ENCODE measurements at places on chromosomes 1 and 21.

DNA sequence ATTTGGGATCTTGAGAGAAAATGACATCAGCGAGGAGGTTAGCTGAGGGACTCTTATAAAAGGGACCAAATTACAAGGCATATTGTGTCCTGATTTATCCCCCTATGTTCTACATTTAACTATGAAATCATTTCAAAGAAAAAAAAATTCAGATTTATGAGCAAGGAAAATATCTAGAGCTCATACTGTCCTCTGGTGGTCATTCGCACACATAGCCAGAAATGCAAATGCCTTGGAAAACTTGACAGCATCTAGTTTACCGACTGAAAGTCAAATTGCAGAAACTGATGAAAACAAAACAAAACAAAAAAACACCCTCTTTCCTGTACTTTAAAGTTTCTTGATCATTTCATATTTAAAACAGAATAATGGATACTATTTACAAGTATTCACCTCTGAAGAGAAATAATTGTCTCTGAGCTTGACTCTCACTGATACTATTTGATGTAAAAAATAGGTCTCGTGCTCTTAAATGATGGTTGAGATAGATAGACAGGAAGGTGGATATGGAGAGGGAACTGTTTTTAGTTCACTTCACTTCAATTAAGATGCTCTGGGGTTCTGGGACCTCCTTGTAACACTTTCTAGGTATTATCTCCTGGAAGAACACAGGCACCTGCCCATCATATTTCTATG lies 253.8 kb downstream of the PCP4 start:
- no peak for DNase-seq

GRCh38 chr1:89971600-89971999 lies 23.3 kb upstream of the ZNF326 start:
- no peak for DNase-seq

GRCh38 chr1:3423245-3423829 lies 31.1 kb upstream of the ARHGEF16 start:
- DNase-seq = no peak

- DNase-seq = no peak
Observed at GRCh38 chr21:14547834-14548513, 1.9 kb upstream of the SAMSN1 start.

DNA sequence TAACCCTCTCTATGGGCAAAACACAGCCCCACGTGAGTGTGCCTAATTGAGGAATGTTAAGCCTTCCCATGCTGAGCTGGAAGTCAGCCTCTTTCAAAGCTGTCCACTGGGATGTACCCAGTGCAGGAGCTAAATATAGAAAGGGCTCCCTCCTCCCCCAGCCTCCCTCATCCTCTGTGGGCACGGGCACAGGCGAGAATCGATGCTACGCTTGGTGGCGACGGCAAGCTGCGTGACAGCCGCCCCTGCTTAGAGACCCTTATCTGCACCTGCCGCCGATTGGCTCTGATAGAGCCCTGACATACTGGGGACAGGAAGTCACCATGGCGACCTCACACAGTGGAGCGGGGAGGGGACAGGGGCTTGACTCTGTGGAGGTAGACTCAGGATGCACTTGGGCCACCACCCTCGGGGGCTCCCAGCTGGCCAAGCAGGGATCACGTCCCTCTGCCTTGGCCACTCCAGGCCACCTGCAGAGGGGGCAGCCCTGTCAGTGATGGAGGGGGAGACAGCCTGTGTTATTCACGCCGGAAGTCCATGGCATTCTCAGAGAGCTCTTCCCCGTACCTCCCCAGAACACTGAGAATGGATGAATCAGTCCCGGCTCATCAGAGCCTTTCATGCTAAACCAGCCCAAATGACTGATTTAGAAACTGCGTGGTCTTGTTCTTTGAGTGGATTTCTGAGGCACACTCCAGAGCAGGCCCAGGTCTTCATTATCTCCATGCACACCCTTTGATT lies 84.8 kb downstream of the KCND3 start:
- no peak for DNase-seq

GRCh38 chr1:246164764-246165163 lies 342.3 kb downstream of the SMYD3 start:
- no peak for DNase-seq

DNA sequence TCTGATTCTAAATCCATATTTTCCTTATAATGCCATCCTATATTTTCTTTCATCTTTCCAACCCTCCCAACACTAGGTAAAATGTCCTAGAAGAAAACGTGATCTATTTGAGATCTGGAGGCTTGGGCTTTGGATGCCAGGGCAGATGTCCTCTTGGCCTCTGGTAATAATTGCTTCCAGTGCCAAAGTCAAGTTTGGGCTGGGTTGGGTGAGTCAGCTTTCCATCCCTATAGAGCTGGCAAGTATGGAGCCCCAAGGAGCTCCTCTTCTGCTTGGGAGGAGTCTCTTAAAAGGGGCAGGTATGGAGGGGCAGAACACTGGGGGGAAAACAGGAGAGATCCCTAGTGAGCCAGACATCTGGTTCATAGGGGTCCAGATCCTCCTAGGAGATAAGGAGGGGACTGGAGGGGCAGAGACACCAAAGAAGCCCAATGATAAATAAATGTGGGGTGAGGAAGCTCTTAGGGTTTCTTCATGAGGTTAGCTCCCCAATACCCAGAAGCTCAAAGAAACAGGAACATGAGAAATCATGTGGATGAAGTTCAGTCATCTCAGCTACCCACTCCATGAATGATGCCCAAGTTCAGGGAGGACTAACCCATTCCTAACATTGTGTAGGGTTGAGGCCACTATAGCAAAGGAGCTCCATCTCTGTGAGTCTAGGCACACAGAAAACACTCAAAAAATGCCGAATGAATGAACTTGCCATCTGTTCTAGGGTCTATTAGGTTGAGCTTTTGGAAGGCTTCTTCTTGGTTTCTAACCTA lies 3.5 kb downstream of the C1orf116 start:
- no peak for DNase-seq

DNA sequence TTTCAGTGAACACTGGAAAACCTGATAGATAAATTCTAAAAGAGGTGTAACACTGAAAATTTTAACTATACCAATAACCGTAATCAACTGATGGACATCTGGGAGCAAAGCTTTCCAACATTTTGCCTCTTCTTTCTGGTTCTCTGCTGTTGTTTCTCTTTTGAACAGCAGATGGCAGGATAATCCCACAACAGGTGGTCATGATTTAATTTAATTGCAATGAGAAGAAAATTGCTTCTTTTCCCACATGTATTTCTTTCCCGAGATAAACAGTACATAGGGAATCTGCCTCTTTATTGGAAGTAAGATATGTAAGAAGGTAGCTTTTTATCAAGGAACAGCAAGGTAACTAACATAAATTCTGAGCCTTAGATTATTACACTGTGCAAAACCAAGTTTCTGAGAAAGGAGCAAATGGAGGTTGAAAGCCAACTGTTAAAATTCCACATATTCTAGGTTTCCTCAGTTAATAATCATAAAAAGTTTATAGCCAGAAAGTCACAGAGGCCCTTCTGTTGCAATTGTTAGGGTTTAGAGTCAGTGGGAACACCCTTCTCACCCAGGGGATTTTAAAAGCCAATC lies 72.9 kb downstream of the RPS6KA1 start:
- peak; percentile 64 for DNase-seq

- DNase-seq = no peak
Observed at GRCh38 chr21:32102426-32102825, 176.4 kb downstream of the MIS18A start.

GRCh38 chr1:116571215-116571919 lies 541 bp upstream of the CD58 start:
- DNase-seq = no peak

DNA sequence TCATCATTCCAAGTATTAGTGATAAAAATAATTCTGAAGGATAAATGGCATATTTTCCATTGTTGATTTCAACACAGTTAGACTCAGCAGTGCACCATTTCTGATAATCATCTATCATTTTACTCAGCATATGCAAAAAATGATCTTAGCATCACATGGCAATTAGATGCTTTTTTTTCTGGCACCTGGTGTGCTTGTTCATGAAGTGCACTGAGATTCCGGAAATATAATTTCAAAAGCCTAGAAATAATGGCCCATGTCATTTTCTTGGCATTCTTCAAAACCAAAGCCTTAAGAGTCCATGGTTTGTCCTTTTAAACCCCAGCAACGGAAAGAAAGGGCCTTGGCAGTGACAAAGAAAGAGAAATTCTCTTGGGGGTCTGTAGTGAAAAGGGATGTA lies 278.8 kb downstream of the KIF26B start:
- DNase-seq = no peak

DNA sequence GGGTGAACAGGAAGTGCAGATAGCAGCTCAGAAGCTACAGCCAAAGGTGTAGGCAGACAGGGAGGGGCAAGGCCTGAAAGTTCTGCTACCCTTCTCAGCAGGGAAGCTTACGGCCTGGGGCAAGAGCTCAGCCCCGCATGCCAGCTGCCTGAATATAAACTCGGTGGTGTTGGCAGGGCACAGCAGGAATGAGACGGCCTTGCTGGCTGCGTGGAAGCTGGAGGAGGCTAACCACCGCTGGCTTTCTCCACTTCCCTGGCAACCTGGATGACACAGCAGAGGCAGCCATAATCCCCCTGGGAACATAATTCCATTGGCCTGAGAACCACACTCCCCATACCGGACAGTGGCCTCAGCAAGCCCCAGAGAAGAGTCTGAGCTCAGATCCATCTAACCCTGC lies 81.9 kb upstream of the PRRC2C start:
- no peak for DNase-seq

- DNase-seq = no peak
Observed at GRCh38 chr1:119758584-119758983, 10.1 kb downstream of the HMGCS2 start.

GRCh38 chr1:172776071-172776470 lies 117.2 kb downstream of the FASLG start:
- no peak for DNase-seq

DNA sequence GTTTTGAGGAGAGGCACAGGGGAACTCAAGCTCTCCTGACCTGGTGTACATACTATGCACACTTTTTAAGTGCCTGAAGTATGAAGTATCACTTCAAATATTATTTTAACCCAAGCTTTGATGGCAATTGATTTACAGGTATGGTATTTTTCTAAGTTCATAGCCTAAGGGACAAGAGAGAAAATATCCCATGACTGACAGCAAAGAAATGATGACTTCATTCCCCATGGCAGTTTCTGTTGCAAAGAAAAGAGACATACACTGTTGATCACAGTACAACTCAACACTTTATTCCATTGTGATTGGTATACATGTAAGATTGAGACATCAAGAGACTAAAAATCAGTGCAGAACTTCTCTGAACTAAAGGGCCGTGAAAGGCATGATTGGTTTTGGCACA lies 41.8 kb upstream of the BCL10 start:
- no peak for DNase-seq

DNA sequence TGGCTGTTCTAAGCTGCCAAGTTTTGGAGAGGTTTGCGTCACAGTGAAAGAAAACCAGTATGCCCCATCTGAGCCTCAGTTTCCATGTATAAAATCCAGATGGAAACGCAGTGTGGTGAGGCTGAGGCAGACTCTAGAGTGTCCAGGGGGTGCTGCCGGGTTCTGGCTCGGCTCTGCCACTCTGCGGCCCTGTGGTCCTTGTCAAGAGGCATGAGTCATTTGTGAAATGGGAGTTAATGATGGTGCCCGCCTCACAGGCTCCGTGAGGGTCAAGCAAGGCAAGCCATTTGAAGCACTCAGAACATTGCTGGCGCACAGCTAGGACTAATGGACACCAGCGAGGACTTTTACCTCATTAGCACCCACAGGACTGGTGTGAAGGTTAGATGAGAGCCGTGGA lies 214.3 kb downstream of the PTPRU start:
- DNase-seq = no peak

DNA sequence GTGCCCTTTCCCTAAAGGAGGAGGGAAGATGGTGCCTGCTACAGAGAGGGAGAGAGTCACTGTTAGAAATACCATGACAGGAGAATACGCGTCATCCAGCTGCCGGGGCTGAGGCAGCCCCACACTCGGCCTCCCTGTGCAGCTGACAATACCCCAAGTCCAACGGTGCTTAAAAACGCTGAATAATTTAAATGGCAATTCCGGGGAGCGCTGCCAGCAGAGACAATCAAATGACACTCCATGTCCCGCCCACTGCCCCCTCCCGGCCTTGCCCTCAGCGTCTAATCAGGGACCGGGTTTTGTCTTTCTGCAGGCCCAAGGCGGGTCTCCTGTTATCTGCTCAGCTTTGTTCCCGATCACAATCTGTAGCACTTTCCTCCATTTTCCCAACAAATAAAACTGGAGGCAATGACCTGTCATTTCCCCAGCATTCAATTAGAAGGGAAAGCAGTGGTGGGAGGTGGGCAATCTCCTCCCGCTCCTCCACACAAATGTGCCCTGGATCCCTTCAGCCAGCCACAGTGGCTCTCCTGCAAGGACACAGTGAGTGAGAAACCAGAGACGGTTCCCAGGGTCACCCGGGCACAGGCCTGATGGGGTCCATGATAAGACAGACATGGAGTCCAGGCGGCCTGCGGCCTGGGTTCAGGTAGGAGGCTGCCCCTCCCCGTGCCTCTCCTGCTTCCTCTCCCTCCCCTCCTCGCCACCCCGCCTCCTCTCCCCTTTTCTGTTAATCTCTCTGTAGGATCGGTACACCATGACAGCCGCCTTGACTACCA lies 42.7 kb upstream of the AJAP1 start:
- DNase-seq = no peak

GRCh38 chr1:153941826-153942725 lies 4.4 kb downstream of the DENND4B start:
- DNase-seq = no peak

DNA sequence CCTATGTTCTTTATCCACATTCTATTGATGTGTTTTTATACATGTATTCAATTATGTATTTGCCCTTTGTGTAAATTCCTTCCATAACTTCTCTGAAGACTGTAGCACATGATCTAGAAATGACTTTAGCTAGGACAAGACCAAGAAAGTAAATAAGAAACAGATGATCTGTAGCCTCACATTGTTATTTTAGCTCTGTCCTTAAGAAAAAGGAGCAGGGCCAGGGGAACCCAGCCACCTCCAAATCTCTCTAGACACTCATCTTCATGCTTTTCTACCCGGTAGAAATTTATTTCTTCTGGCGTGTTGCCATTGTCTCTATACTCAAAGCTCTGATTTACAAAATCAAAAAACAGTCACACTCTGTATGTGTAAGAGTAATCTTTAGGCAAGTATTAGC lies 27.1 kb downstream of the CDC7 start:
- DNase-seq = no peak

GRCh38 chr1:15952317-15953258 lies 23.3 kb downstream of the ZBTB17 start:
- DNase-seq = no peak

- peak; percentile 24 for DNase-seq
Observed at GRCh38 chr1:43530483-43531106, at the start of gene PTPRF. Gene PTPRF (plus strand): TSS chr1:43530883. CDS start chr1:43545076, 14,193 bp downstream.

DNA sequence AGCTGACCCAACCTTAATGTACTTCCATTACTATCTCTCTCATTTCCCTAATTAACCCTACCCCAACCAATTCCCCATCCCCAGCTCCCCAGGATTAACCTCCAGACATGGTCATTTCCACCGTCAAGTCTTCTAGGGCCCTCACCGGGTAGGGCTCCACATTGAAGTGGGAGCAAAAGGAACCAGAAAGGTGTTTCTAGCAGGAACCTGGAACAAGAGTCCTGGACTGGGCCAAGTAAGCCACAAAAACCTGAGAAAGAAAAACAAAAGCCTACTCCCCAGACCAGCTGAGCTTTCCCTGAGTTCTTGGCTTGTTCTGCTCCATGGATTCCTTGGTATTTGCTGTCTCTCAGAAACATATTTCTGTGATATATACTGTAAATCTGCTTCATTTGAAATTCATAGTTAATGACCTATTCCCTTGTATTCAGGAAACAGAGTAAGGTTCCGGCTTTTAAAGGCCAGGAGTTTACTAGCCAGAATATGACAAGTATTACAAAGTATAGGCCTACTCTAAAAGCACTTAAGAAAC lies 58.4 kb downstream of the SYF2 start:
- DNase-seq = no peak

- no peak for DNase-seq
Observed at GRCh38 chr1:8218351-8219092, 99.4 kb upstream of the SLC45A1 start.
